ENCODE measurements at places on chromosomes 5 and 9.

DNA sequence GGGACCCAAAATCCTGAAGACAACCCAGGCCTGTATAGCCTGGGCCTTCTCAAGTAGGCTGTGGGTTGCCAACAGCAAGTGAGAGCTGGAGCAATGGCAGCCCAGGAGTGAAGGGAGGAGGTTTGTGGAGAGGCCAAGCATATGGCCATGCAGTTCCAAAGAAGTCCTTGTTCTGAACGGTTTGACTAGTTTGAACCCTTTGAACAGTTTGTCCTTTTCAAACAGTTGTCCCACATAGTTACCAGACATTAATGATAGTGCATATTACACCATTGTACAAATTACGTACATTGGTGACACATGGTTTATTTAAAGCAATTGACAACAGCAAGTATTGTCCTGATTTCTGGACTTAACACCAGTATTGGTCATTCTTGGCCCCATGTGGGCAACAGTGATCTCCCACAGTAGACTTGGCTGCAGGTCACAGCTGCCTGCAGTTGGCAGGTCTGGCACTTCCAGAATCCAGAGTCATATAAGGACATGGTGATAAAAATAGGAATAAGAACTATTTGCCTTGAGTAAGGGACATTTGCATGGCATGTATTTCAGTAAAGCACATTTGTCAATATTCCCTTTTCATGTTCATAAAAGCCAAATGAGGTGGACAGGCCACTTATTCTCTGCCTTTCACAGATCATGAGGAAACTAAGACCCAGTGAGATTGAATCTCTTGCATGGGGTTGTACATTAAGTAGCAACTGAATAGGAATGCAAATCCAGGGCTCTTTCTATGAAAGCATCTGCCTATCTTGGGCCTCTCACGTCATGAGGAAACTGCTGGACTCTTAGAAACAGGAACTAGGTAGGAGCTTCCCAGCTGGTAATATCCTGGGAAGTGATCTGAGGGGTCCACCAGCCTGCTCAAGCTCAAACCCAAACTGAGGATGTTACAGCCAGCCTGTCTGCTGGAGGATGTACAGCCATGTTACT is 30.3 kb downstream of the SLC25A48 start:
- no peak for DNase-seq

DNA sequence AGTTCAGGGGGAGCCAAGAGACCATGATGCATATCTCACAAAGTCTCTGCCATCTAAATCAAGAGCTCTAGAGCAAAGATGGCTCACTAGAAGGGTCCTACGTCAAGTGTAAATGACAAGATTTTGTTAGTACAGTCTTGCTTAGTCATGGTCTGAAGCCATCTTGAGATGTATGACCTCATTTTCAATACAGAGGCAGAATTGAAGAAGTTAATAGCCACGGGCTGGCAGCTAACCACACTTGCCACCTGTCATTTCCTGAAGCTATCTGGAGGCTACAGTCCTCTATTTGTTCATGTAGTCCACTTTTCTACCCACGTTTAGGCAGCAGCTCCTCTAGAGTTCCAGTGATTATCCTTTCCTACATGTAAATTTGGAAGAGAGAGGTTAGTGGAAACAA is 231.7 kb upstream of the CDH12 start:
- DNase-seq = peak; percentile 54

- DNase-seq = no peak
Measured at GRCh38 chr5:142810081-142810480, 39.9 kb downstream of the ARHGAP26 start.

- no peak for DNase-seq
Measured at GRCh38 chr5:83363111-83363885, 108.2 kb upstream of the VCAN start.

DNA sequence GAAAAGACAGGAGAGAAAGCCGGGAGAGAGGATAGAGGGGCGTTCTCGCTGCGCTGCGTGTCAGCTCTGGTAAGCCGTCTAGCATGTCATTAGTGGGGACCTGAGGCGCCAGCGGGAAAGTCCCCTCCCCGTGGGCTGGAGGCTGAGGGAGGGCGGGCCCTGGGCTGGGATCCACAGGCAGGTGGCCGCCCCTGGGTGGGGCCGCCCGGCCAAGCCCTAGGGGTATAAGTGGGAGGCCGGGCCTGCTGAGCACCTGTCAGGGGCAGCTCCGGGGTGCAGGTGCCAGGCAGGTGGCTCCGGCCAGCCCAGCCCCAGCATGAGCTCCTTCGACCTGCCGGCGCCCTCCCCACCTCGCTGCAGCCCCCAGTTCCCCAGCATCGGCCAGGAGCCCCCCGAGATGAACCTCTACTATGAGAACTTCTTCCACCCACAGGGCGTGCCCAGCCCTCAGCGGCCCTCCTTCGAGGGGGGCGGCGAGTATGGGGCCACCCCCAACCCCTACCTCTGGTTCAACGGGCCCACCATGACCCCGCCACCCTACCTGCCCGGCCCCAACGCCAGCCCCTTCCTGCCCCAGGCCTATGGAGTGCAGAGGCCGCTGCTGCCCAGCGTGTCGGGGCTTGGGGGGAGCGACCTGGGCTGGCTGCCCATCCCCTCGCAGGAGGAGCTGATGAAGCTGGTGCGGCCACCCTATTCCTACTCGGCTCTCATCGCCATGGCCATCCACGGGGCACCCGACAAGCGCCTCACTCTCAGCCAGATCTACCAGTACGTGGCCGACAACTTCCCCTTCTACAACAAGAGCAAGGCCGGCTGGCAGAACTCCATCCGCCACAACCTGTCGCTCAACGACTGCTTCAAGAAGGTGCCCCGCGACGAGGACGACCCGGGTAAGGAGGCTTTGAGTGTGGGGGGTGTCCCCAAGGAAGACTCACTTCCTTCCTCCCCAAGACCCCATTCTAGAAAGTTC is at the start of gene FOXI1:
FOXI1 (plus strand) TSS at position 256 of the 970 bp plus-strand sequence; CDS start at position 317, 61 bp downstream.
- peak; percentile 29 for DNase-seq

DNA sequence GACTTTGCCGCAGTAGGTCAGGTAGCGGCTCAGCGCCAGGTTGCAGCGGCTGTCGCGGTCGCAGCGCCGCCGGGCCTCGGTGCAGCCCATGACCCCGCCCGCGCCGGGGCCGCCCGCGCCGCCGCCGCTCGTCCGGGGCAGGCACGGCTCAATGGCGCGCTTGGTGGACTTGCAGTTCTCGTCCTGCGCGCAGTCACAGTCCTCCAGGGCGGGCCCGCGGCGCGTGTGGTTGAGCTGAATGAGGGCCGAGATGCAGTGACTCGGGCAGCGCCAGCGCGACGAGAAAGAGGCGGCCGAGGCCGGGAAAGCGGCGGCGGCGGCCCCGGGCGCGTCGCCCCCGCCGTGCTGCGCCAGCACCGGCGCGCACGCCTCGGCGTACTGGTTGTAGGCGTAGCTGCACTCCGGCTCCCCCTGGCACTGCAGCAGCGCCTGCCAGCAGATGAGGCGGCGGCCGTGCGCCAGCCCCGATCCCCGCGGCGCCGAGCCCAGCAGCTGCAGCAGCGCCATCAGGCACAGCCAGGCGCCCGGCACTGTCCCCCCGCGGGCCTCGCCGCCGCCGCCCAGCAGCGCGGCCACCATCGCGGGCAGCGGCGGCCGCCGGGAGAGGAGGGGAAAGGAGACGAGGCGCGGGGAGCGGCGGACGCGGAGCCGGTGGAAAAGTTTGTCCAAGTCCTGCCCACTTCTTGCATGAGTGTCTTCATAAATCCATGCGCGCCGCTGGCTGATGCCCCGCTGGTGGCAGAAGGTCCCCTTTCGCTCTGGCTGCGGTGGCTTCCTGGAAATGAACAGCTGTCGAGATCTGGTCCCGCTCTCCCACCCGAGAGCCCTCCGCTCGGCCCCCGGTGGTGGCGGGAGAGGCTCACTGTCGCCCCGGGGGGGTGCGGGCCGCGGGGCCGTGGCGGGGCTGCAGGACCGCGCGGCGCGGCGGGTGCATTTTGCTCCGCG is 833 bp downstream of the GAS1 start:
- no peak for DNase-seq

DNA sequence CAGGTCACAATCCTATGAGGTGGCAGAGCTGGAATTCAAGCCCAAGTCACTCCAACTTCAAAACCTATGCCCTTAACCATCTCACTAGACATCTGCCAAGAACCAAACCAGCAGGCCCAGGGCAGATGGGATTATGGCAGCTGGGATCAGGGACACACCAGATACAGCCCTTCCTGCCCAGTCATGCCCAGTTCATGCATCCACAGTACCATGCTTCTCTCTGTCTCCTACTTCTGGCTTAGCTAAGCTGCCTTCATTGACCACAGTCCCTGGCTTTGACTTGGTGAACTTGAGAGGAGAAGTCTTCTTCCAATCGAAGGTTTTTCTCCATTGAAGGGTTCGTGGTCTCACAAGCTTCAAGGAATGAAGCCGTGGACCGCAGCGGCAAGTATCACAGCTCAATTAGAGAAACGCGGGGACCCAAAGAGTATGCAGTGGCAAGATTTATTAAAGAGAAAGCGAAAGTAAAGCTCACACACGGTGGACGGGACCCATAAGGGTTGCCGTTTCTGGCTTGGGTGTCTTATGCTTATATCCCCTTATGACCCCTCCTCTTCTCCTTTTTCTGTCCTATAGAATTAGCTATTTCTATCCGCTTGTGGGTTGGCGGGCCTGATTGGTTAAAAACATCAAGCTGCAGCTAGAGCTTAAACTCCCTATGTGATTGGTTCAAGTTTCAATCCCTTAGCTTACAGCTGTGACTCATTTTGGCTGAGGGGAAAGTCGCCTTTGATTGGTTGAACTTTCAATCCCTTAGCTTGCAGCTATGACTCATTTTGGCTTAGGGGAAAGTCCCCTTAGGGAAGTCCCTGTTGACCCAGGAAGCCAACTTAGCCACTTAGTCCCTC is 101.2 kb downstream of the TRIM36 start:
- DNase-seq = peak; percentile 5

DNA sequence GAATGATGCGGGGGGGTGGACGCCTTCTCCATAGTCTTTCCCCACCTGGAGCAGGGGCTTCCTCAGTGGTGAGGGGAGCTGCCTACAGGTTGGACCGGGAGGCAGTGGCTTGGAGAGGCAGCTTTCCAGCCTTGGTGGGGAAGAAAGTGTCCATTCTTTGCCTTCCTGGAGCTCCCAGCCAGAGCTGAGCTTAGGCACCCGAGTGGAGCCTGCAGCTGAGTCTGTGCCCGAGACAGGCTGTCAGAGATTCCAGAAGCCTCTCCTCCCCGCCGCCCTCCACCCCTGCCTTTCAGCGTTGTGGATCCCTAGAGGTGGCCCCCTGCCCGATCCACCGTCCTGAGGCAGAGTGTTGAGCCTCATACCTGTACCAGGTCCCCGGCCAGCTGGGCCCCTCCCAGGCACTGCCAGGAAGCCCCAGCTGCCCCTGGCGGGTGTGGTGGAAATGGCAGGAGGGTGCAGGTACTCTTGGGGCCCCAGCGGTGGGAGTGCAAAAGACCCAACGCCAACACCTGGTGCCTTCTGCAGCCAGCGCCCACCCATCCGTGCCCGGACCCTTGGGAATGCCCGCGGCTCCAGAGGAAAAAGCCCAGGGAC is 112.0 kb downstream of the RXRA start:
- DNase-seq = peak; percentile 10

DNA sequence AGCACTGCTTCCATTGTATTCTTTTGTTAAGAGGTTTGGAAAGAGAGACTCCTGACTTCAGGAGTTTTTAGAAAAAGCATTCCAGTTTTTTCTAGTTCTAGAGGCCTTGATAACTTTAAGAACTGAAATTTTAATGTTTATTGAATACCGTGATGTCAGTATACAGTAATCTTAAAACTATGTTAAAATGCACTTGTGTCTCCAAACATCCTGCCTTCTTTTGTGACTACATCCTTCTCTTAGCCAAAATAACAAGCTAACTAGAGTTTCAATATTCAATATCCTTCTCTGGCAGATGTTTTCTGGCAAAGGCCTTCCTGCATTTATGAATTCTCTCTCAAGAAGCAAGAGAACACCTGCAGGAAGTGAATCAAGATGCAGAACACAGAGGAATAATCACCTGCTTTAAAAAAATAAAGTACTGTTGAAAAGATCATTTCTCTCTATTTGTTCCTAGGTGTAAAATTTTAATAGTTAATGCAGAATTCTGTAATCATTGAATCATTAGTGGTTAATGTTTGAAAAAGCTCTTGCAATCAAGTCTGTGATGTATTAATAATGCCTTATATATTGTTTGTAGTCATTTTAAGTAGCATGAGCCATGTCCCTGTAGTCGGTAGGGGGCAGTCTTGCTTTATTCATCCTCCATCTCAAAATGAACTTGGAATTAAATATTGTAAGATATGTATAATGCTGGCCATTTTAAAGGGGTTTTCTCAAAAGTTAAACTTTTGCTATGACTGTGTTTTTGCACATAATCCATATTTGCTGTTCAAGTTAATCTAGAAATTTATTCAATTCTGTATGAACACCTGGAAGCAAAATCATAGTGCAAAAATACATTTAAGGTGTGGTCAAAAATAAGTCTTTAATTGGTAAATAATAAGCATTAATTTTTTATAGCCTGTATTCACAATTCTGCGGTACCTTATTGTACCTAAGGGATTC is 43.1 kb downstream of the NDFIP1 start:
- DNase-seq = peak; percentile 71

DNA sequence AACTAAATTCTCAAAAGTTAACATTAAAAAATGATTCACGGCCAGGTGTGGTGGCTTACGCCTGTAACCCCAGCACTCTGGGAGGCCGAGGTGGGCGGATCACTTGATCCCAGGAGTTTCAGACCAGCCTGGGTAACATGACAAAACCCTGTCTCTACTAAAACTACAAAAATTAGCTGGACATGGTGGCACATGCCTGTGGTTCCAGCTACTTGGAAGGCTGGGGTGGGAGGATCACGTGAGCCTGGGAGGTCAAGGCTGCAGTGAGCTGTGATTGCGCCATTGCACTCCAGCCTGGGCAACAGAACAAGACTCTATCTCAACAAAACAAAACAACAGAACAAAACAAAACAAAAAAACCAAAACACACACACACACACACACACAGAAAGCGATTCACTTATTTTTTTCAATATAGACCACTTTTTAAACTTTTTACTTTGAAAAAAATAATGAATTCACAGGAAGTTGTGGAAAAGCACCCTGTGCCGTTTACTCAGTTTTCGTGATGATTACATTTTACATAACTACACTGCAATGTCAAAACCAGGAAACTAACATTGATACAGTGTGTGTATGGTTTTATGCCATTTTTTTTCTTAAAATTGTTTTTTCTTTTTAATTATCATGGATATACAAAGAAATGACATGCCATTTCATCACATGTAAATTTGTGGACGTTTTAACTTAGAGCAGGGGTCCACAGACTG is 73.7 kb downstream of the TENT4A start:
- DNase-seq = no peak

GRCh38 chr5:133382661-133383579 is 229.4 kb downstream of the FSTL4 start:
- DNase-seq = no peak

GRCh38 chr5:9605041-9605838 is 24.9 kb downstream of the TAS2R1 start:
- DNase-seq = no peak

DNA sequence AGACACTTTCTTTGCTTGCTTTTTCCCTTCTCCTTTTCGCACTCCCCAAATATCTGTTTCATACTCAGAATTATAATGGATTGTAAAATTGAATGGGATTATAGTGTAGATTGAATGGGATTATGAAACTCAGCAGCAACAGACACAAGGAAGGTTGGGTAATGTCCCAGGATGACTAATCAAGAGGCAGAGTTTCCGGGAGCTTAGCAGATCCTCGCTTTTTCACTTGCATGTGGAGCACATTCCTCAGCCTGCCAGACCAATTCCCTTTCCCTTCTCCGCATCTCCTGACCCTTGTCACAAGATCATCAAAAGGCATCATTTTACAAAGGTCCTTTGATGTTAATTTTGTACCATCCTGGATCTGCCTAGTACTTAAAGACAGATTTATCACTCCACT is 55.1 kb upstream of the SLC1A1 start:
- no peak for DNase-seq

Measured in NCI-H510A treated with DMSO at 0.1 percent for 48 hours (cell line).